Panc1 (cell line): ENCODE measurements at places on chromosomes 1 and 21.

DNA sequence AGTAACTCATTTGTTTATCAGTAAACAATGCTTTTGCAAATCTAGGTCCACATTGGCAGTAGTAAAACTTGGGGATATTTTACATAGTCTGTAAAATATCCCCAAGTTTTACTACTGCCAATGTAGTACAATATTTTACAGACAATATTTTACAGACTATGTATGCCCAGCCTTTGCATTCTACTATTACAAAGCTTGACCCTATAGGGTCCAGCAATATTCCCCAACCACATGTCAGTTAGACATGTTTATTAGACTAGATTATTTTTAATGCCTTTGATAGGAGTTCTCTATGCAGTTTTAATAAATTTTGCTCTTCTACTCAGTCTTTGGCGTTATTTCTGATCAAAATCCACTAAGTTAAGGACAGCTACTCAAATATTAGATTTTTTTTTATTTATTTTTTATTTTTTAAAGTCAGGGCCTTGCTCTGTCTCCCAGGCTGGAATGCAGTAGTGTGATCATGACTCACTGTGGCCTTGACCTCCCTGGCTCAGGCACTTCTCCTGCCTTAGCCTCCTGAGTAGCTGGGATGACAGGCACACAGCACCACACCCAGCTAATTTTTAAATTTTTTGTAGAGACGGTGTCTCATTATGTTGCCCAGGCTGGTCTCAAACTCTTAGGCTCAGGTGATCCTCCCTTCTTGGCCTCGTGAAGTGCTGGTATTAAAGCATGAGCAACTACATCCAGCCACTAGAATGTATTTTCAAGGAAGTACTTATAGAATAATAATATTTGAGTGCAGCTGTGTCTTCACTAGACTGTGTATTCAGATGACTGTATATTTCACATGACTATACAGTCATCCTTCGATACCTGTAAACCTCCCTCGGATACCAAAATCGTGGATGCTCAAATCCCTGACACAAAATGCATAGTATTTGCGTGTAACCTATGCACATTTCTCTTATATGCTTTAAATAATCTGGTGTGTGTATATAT is 19.8 kb downstream of the MIER1 start:
- DNase-seq = peak; percentile 93

GRCh38 chr21:14890141-14890540 is 174.7 kb downstream of the NRIP1 start:
- no peak for DNase-seq

- DNase-seq = no peak
Observed at GRCh38 chr1:238658763-238659162, 727.6 kb upstream of the CHRM3 start.

GRCh38 chr1:156428746-156429288 is 59.8 kb downstream of the RHBG start:
- DNase-seq = no peak

- no peak for DNase-seq
Observed at GRCh38 chr1:31032266-31032665, 33.3 kb downstream of the PUM1 start.

GRCh38 chr1:17957588-17958267 is 149.9 kb upstream of the IGSF21 start:
- DNase-seq = no peak

DNA sequence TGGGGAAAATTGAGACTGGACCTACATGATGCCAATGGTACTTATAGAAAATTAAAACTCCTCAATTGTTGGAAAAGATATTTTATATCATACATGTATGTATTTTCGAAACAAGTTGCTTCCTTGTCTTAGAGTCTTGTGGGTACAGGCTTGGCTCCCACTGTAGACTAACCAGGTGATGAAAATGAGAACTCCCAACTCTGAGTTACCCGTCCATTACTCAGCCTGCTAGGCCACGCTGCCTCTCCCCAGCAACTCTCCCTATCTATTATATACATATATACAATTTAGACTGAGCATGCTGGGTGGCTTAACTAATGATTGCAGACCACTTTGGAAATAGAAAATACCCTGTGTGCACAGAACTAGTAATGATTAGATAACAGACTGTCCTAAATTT is 628.7 kb downstream of the LMO4 start:
- DNase-seq = no peak

- no peak for DNase-seq
Observed at GRCh38 chr1:237911911-237912310, 21.2 kb upstream of the ZP4 start.

GRCh38 chr21:45163413-45164123 is 89.2 kb downstream of the ADARB1 start:
- no peak for DNase-seq

GRCh38 chr1:147236448-147236847 is 6.0 kb upstream of the CHD1L start:
- DNase-seq = no peak

DNA sequence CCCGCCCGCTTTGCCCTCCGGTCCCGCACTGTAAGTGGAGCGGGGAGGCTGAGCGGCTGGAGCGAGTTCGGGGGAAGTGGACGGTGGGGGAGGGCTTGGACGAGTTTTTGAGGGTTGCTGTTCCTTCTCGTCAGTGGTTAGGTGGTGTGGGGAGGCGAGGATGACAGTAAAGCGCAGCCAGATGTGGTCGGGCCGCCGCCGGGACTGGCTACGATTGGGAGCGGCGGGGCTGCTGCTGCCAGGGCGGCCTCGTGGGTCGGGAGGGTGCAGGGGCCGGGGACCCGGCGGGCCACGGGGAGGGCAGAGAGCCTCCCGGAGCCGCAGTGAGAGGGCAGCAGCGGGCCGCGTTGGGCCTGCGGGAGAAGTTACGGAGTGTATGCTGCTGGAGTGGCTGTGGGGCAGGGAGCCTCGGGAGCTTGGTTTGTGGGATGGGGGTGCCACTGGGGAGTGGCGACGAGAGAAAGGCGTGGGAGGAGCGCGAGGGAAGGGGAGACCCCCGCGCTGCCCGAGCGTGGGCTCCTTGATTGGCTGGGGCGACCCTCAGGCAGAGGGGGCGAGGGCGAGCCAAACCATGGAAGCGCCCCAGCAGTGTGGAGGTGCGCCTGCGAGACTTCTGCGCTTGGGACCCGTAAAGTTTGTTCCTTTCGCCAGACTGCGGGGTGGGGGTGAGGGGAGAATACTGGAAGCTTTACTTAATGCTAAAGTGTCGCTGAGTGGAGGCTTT is 2.1 kb downstream of the ADGRL2 start:
- DNase-seq = no peak

GRCh38 chr1:8925406-8925805 is 20.3 kb upstream of the CA6 start:
- no peak for DNase-seq

DNA sequence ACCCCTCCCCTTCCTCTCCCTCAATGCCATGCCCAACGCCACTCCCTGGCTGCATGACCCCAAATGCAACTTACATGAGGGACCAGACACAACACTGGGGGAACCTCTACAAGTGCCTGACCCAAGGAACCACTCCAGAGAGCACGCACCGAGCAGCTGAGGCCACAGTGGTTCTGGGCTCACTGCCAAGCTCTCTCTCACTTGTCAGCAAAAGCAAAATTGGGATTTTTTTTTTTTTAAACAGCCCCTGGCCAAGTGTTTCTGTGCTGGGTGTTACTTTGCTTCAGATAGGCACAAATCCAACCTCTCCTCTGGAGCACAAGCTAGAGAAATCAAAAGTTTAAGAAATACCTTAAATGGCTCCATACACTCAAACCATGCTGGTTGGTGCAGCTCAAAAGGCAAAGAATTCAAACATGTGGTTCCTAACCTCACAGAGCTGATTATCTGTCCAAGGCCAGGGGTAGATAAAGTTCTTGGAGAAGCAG is 363.0 kb downstream of the SETD4 start:
- no peak for DNase-seq

DNA sequence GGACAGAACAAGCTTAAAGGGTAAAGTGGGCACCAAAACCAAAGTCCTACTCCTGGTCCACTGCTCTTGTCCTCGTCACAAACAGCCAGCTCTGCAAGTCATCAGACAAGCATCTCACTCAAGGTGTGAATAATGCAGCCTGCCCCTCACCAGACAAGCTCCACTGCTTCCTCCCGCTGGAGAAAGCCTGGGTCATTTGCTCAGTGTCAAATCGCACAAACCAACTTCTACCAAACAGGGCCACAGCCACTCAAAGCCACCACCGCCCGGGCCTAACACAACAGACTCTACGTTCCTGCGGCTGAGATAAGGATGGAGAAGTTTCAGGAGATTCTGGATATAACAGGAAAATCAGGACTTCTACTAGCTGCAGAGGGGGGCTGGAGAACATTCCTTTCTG is 3.3 kb downstream of the SSBP3 start:
- DNase-seq = no peak
